Activated CD4-positive, alpha-beta memory T cell treated with anti-CD3 and anti-CD28 coated beads, Interleukin-2, amount 10 ng/mL, durations not matched to agents 7 days and 5 days (primary cell): ENCODE measurements at places on chromosomes 5 and 9.

- no peak for DNase-seq
Observed at GRCh38 chr9:92266486-92266885, 27.0 kb downstream of the IARS1 start.

GRCh38 chr9:134992755-134993124, 75.0 kb upstream of the FCN1 start:
- DNase-seq = no peak

- DNase-seq = no peak
Observed at GRCh38 chr5:60597572-60598320, 102.2 kb downstream of the DEPDC1B start.

- peak; percentile 43 for DNase-seq
Observed at GRCh38 chr5:123671042-123671441, 159.1 kb downstream of the CSNK1G3 start.

DNA sequence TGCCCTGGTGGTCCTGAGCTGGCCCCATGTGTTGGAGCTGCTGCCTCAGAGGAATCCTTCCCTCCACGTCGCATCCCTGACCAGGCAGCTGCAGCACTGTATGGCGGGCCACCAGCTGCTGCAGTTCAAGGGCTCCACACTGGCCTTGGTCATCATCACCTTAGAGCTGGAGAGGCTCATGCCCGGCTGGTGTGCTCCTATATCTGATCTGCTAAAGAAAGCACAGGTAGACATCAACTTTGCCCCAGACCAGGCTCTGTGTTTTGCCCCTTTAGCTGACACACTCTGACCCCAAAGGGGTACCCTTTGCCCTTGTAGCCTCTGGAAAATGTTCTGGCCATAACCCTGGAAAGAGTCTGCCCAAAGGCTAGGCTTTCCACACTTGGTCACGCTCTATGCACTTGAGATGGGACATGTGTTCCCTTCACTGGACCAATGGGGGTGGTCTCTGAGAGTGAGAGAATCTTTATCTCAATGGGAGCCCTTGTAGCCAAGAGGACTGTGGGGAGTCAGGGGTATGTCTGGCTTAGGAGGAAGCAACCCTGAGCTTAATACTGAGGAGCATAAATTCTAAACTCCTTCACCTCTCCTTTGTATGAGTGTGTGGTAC, 4.8 kb downstream of the CCNI2 start:
- no peak for DNase-seq

DNA sequence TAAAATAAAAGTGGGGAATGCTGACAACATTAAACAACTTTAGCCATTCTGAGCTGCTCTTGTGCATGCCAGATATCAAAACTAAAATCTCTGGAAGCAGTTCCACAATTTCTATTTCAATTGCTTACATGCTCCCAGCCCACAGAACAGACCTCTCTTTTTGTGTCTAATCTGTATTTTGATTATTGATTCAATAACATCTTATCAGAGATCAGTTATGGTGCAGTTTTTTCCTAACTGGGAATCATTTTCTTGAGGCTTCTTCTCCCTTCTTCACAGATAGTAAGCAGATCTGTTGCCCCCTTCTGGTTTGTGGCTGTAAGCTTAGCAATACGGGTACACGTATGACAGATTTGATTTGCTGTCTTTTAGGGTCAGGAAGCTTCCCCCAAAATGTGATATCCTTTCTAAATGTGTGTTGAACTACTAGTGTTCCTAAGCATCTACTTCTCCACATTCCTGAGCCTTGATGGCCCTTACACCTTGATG, 39.4 kb downstream of the MRPS27 start:
- no peak for DNase-seq

DNA sequence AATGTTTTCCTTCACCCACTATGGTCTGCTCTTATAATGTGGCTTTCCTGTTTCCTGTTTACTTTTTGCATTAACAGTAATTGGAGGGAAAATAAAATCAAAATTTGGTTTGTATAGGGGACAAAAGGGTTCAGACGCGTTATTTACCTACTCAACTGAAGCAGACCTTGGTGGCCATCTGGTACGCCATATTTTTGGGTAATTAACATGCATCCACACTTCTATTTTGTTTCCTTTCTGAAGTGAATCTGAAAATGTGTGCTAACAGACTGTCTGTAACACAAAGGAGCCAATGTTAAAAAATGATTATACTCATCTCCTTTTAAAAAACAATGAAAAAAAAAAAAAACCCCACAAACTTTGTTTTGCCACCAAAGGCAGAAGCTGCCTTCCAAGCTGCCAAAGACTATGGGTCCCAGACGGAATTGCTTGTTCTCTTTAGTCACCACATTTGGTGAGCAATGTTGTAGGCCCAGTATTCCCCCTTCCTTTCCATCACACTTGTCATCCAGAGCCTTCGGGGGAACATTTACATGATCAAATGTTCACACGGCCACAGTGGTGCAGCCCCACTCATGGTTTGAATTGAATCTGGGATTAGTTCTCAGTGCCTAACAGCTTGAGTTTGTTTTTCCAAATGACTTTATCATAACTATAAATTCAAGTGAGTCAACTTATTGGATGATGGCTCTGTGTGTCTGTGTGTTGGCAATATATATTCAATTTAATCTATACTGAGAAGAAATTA, 323.7 kb upstream of the CD180 start:
- DNase-seq = no peak

- DNase-seq = no peak
Observed at GRCh38 chr9:89179540-89179894, 899 bp upstream of the SHC3 start.

DNA sequence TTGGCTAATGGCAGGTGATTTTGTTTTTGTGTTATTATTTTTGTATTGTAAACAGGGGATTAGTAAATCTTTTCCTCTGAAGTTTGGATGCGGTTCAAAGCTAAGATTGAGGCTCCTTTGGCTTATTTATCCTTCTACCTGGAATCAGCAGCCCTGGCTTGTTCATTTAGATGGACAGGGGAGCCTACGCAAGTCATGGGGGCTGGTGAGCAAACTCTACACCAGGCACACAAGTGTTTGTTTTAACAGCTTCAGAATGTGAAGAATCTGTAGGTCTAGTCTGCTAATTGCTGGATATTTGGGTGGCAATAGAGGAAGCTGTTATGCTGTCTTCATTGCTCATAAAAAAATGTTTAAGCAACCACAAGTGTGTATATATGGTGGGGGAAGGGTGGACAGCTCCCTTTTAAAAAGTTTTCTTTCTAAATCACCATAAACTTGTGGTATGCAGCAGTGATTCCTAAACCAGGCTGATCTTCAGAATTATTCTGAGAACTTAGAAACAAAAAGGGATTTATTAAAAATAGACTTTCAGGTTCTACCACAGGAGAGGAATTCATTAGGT, 20.7 kb downstream of the ZNF462 start:
- DNase-seq = no peak

GRCh38 chr5:132009706-132010405, 1.6 kb downstream of the ACSL6 start:
- no peak for DNase-seq

GRCh38 chr5:38556599-38557307, at the start of gene LIFR:
LIFR (minus strand) TSS chr5:38556646; CDS start chr5:38530647, 25,999 bp downstream.
- peak; percentile 65 for DNase-seq

DNA sequence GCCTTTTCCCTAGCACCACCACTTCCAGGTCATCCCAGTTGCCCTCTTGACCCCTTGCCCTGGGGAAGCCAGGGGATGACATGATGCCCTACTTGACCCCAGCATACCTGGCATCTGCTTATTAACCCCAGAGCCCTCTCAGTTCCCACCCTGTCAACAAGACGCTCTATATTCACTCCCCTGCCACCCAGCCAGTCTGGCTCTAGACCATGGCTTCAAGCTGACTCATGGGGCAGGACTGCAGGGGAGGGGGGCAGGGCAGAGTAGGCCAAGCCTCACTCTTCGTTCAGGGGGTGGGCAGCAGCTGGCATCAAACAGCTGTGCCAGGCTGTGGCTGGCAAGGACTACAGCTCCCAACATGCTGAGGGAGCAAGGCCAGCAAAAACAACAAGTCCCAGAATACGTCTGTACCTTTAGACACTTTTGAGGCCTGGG, 5.3 kb downstream of the ATOSB start:
- DNase-seq = no peak

DNA sequence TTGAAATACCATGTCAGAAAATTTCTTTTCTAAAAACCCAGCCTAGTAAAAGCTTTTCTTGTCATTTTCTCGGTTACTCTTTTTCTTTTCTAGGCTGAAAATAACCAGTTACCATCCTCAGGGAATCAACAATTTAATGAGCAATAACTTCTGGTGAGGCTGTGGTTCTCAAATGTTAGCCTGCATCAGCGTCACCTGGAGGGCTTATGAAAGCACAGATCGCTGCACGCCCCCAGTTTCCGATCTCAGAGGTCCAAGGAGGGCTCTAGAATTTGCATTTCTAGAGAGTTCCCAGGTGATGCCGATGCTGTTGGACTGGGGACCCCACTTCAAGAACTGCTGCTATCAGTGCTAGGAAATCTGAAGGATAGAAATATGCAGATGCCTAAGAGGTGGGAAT, 28.9 kb upstream of the TLE1 start:
- no peak for DNase-seq

GRCh38 chr5:96214442-96215197, 218.4 kb downstream of the PCSK1 start:
- no peak for DNase-seq

- no peak for DNase-seq
Observed at GRCh38 chr5:127586066-127586770, 62.7 kb upstream of the CTXN3 start.

DNA sequence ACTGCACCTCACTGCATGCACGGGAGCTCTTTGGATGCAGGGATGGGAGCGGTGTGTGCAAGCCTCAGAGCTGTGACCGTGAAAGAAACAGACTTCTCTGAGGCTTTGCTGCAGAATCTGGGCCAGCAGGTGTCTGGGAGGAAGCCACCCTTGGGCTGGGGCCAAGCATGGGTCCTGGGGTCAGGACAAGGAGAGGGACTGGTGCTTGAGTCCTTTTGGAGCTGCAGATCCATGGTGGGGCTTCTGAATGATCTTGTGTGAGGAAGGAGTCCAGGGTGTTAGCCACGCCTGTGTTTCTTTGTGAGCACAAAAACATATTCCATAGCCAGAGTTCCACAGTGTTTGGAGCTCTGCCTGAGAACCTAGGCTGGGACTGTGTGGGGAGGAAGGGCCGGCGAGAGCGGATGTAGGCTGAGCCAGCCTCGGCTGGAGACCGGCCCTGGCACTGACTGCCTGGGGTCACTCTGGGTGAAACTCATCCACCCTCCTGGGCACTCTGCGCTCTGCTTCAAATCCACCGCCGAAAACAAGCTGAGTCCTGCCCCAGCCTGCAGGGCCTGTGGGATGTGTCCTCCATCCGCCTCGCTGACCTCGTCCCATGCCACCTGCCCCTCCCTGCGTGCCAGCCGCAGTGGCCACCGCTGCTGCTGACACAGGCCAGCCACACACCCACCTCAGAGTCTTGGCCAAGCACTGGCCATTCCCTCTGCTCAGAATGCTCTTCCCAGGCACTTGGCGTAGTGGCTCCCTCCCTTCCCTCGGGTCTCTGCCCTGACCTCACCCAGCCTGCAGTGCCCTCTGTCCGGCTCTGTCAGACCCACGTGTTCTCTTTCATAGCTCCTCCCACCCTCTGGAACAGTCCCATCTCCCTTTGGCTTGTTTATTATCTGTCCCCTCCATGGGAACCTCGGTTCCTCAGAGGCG, 26.7 kb downstream of the ERGIC1 start:
- DNase-seq = no peak

DNA sequence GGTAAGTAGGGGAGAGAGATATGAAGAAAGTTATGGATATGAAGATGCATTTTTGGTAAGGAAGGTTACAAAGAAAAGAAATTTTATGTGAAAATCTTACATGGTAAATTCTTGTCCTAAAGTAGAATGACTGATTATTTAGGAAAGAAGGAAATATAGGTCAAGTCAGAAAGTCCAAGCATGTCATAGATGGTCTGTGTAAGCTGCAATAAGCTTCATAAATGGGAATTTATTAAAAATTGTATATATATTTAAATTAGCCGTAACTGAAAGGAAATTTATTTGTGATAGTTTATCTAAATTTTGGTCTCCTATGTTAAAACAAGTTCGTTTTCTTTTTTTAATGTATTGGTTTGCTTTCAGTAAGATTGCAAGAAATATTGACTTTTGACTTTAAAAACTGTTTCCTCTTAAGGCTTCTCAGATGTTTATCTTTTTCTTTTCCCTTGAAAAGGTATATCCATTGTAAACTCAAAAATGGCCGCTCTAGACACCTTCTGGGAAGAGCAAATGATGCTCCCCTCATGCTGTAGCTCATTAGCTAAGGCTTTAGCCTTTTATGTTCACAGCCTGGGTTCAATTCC, 46.8 kb upstream of the HAPLN1 start:
- no peak for DNase-seq
